Stimulated activated CD8-positive, alpha-beta memory T cell treated with anti-CD3 and anti-CD28 coated beads, Interleukin-2, amount 100 ng/mL, for 48 hours (primary cell): ENCODE measurements at places on chromosomes 11 and 22.
A peak's percentile ranks its signal among the peaks of the same experiment; 100 is the strongest.

GRCh38 chr22:22150457-22150856, 94.1 kb upstream of the VPREB1 start:
- DNase-seq, result no peak

- DNase-seq, result no peak
Observed at GRCh38 chr11:120566176-120566575, 54.6 kb downstream of the GRIK4 start.

- DNase-seq, result no peak
Observed at GRCh38 chr11:90737444-90738050, 514.7 kb upstream of the CHORDC1 start.

GRCh38 chr22:45163451-45164269, at the start of gene NUP50:
NUP50 (plus strand) TSS chr22:45163925; CDS start chr22:45168178, 4,253 bp downstream.
- DNase-seq, result peak; percentile 96
